ENCODE measurements at places on chromosomes 12 and 14.

DNA sequence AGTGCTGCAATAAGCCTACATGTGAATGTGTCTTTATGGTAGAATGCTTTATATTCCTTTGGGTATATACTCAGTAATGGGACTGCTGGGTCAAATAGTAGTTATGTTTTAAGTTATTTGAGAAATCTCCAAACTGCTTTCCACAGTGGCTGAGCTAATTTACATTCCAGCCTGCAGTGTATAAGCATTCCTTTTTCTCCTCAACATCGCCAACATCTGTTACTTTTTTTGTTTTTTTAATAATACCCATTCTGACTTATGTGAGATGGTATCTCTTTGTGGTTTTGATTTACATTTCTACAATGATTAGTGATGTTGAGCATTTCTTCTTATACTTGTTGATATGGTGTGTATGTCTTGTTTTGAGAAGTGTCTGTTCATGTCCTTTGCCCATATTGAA lies 1186.2 kb downstream of the BCL11B start:
- no peak for DNase-seq

GRCh38 chr14:89810101-89810500 lies 144.4 kb downstream of the EFCAB11 start:
- DNase-seq = no peak

DNA sequence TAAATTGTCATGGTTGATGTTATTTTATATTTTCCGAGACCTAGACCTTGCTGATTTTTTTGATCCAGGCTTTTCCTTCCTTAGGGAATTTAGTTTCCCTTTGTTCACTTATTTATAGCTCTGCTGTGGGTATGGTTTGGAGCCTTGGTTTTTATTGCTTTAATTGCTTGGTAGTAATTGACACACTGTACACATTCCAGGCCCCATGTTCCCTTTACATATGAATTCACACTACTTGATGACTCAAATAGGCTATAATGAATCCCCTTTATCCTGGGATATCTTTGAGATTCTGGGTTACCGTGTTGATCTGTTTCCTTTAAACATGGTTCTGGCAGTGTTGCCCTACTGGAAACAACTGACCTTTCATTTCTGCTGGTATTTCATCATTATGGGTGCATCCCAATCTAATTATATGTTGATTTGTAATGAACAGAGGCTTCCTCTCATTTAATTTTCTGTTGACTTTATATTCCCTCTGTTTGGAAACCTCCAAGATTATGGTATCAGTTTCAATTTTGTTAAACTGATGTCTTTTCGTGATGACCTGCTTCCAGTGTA lies 424.0 kb downstream of the RAD51B start:
- DNase-seq = no peak

DNA sequence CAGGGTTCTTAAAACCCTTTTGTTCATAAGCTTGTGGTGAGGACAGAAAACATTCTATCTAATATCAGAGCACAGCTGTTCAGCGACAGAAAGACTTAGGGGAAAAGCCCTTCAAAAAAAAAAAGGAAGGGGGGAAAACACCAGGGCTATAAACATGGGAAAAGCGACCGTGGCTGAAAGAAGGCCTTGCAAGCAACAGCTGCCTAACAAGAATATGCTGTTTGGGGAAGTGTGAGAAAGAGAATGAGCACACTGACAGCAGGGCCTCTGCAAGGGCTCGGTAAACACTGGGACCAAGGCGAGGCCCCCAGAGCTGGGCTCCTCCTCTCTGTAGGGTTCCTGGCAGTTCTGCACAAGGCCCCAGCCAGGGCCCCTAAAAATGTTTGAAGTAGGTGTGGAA lies 27.4 kb upstream of the CCND2 start:
- DNase-seq = no peak

- DNase-seq = no peak
Observed at GRCh38 chr12:64560396-64561301, 49.6 kb upstream of the RASSF3 start.

DNA sequence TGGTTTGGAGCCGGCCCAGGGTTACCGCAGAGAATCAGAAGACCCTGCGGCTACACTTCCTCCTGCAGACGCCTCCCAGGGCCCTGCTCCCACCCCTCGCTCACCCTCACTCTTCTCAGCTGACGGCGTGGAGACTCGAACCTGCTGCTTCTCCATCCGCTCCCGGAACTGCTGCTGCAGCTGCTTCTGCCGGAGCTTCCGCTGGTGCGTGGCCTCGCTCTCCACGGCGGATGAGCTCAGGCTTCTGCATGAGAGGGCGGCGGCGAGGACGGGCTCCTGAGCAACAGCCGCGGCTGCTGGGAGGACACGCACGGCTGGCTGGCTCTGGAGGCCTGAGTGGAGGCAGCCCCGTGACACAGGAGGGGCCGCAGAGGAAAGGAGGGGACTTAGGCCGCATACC lies 33.3 kb downstream of the RAD52 start:
- peak; percentile 44 for DNase-seq

- DNase-seq = no peak
Observed at GRCh38 chr12:39070775-39071174, 165.4 kb upstream of the CPNE8 start.

- DNase-seq = no peak
Observed at GRCh38 chr12:64171715-64172114, 50.4 kb downstream of the KICS2 start.

- DNase-seq = no peak
Observed at GRCh38 chr12:38124247-38125012, 192.1 kb upstream of the ALG10B start.

GRCh38 chr14:50941151-50941550 lies 3.1 kb downstream of the PYGL start:
- DNase-seq = no peak

- DNase-seq = no peak
Observed at GRCh38 chr12:88450136-88450535, 130.1 kb downstream of the KITLG start.

DNA sequence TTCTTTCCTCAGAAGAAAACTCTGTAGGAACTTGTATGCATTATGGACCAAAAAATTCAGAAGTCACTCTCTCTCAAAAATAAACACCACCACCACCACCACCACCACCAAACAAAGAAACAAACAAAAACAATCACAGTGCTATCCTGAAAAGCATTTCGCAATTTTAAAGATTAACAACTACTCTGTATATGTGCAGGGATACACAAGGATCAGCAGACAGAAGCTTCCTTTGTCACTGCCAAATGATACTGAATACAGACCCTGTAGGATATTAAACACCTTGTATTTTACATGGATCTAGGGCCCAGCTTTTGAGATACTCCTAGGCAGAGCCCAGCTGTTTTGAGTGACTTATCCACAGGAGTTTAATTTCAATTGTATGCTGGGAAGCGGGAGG lies 31.7 kb downstream of the ATP2B1 start:
- no peak for DNase-seq

GRCh38 chr12:66508025-66508424 lies 170.9 kb downstream of the GRIP1 start:
- no peak for DNase-seq

- no peak for DNase-seq
Observed at GRCh38 chr12:107467716-107468115, 217.9 kb upstream of the PWP1 start.

GRCh38 chr12:38919191-38919590 lies 13.8 kb upstream of the CPNE8 start:
- DNase-seq = no peak

DNA sequence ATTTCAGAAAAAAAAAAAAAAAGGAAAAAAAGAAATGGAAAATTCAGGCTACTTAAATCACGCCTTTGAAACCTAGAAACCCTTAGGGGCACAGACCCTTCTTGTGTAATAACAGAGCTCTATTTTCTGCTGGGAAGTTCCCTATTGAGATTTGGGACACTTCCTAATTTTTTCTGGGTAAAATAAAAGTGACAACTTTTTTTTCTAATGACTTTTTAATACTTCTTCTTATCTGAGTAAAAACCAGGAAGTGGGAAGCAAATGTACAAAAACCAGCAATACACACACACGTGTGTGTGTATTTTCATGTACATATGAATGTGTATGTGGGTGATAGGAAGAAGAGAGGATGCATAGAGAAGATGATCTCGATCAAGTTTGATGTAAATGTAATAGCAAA lies 35.8 kb downstream of the ETV6 start:
- no peak for DNase-seq

DNA sequence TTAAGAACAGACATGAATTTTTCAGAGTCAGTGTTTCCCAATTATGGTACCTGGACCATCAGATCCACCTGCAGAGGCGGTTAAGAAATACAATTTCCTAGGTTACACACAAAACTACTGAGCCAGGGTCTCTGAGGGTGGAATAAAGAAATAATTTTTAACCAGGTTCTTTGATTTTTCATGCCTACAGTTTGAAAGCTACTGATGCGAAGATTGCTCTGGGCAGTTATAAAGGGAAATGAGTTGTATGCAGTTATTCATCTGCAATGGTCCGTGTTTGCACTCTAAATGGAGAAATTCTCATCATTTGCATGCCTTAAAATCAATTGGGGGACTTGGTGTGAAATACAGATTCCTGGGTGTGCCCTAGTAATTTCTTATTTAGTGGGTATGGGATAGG lies 89.7 kb downstream of the ERGIC2 start:
- no peak for DNase-seq

DNA sequence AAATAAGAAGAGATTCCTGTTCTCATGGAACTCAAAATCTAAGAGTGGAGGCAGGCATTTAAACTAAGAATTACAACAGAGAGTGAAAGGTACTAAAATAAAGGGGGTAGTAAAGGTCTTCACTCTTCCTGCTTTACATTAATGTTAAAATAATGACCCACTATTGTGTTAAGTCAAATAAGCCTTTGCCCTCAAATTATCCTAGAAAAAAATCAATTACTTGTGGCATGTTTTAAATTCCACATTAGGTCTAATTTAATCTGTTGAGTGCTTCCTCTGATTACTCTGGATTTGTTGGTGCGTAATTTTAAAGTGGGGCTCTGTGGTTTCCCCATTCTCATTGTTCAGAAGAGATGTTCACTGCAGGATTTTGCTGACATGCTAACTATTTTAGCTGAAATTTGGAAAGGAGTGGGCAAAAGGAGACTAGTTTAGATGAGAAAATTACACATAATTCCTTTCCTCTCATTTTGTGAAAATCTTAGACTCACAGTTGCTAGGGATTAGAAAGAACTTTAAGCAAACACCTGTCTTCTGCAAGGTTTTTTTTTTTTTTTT lies 35.5 kb downstream of the BTG1 start:
- DNase-seq = no peak

DNA sequence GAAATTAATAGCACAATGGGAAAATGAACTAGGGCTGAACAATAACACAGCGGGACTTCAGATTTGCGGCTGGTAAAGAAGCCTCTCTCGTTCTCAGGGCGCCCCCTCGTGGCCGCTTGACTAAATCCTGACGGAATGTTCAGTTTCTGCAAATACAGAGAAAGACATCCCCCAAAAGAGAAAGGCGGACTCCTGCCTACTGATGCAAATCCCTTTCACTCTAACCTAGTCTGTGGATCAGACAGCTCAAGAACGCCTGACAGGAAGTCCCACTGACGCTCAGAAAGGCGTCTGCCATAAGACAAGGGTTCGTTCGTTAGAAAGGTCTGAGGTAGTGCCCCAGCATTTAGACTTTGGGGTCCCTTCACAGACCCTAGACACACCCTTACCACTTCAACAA lies 2.5 kb downstream of the NUAK1 start:
- DNase-seq = peak; percentile 80

GRCh38 chr12:43348221-43348620 lies 203.8 kb downstream of the ADAMTS20 start:
- DNase-seq = no peak

DNA sequence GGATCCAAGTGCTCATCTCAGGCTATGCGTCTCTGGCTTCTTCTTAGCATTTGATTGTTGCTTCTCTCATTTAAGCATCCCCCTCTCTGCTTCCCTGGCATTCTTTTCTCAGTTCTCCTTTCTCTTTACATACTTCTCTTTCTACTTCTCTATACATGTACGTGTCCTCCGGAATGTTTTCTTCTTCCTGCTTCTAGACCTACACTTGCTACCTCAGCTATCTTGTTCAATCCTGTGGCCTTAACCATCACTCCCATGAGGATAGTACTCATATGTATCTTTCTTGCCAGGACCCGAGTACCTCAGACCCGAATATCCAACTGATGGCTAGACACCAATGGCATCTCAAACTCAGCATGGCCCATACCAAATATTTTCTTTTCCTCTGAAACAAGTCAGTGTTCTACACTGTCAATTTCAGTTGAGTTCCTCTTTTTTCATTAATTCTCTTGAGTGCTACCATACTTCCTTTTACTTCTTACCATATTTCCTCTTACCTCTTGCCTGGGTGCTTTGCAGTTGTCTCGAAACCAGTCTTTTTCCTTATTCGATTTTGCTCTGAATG lies 115.1 kb upstream of the SLC38A2 start:
- DNase-seq = no peak

DNA sequence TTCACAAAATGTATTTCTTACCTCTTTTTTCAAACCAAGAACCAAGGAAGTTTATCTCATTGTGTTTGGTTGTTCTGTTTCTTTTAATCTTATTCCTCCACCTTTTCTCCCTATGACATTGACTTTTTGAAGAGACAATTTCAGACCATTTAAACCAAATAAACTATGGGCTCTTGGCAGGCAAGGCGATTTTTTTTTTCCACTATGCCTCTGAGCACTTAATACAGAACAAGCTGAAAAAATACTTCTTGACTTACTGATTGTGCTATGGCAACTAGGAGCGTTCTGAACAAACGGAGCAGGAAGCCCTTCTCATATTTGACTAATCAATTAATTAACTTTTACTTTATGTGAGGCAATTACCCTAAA lies 98.0 kb downstream of the ZNF664 start:
- no peak for DNase-seq

DNA sequence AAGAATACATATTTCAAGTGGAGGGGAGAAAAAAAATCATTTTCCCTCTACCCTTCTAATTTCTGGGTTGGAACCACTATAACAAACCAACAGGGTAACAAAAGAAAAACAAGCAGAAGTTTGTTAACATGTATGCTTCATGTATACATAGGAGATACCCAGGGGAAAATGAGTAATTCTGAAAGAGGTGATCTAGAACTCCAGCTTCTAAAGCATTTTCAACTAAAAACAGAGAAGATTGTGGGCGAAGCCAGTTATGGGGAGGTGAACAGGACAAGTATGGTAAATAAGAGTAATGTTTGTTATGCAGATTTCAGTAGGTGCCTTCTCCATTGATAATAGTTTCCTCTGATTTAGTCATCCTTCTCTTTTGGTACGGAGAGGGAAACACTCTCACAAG lies 16.7 kb downstream of the FNTB start:
- DNase-seq = no peak

GRCh38 chr12:67358781-67359338 lies 89.7 kb downstream of the CAND1 start:
- DNase-seq = no peak

- no peak for DNase-seq
Observed at GRCh38 chr12:6494968-6495367, 1.1 kb downstream of the NCAPD2 start.

DNA sequence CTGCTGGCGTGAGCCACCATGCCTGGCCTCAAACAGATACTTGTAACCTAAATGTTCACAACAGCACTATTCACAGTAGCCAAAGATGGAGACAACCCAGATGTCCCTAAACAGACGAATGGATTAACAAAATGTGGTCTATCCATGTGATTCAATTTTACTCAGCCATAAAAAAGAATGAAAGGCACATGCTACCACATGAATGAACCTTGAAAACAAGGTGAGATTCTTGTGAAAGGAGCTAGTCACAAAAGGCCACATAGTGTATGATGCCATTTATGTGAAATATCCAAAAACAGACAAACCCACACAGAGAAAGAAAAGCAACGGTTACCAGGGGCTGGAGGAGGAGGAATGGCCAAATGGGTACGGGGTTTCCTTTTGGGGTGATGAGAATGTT lies 19.6 kb upstream of the P2RX7 start:
- no peak for DNase-seq

- no peak for DNase-seq
Observed at GRCh38 chr14:53367644-53368026, 214.5 kb upstream of the DDHD1 start.
